ENCODE measurements at places on chromosomes 12 and 14.
A peak's percentile ranks its signal among the peaks of the same experiment; 100 is the strongest.

DNA sequence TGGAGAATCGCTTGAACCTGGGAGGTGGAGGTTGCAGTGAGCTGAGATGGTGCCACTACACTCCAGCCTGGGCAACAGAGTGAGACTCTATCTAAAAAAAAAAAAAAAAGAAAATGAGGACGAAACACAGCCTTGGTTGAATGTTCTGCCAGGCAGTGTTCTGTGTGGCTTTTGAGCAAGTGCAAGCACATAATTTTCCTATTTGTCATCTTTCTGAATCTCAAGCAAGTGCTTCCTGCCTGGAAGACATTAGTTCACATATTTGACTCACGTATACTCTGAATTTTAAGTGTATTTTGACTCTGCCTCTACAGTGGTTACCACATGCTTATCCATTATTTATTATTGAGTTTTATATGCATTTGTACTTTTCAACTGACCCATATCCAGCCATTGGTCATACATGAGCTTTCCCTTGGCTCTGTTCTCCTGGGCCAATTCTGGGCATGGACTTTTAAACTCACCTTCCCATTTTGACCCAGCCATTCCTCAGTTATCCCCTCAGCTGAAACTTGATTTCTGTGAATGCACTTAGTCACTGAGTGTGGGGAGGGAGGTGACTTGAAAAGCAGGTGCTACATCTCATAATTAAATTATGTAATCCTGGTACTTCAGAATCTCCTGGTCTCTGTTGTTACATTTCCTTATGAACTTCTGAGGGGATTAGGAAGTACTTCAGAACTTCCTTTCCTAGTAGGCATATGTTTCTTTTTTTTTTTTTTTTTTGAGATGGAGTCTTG, 8.1 kb downstream of the OR10G2 start:
- peak; percentile 1 for DNase-seq

GRCh38 chr14:104337351-104337750, 199.0 kb downstream of the KIF26A start:
- DNase-seq = no peak

- no peak for DNase-seq
Observed at GRCh38 chr12:11765421-11765816, 115.9 kb downstream of the ETV6 start.

GRCh38 chr12:89276860-89277259, 75.4 kb downstream of the DUSP6 start:
- DNase-seq = no peak

GRCh38 chr14:103019236-103019635, 38.1 kb downstream of the CDC42BPB start:
- no peak for DNase-seq

DNA sequence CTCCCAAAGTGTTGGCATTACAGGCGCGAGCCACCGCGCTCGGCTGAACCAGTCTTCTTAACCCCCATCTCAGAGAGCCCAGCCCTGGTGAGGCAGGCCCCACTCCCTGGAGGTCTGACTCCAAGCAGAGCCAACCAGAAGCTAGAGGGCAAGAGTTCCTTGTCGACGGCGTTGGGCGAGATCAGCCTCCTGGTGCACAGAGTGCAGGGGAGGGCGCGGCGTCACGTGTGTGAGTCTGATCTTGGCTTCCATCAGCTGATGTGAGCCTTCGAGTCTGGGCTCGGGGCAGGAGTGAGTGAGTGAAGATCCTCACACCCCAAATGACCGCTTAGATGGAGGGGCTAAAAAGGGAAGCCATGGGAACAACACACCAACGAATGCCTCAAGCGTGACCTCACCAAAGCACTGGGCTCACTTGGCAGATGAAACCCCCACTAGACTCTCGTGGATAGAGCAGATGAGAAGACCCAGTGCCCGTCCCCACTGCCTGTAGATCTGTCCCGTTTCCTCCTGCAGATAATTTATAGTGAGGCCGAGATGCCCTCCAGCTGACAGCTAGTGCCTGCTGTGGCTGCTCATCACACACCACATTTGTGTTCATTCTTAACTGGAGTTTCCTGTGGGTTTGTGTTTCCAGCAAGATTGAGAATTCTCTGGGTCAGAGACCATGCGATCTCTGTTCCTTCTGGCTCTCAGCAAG, 28.6 kb upstream of the ADGRD1 start:
- no peak for DNase-seq

GRCh38 chr14:71444030-71444822, 488.0 kb upstream of the RGS6 start:
- DNase-seq = no peak

- DNase-seq = no peak
Observed at GRCh38 chr14:66662374-66662773, 154.4 kb downstream of the GPHN start.

DNA sequence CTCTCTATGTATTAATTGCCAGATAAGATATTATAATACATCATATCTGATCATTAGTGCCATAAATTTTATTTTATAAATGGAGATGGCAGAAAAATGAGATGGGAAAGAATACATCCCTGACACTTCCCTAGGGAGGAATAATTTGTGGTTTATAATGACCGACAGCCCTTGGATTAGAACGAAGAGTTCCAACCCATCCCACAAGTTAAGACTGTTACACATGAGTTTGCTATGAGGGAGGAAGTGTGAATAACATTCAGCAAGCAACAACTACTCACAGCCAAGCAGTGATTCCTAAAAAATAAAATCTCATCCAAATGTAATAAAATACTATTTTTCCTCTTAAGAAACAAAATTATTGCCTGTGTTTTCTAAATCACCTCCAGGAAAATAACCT, 299.0 kb downstream of the CCDC91 start:
- peak; percentile 66 for DNase-seq

DNA sequence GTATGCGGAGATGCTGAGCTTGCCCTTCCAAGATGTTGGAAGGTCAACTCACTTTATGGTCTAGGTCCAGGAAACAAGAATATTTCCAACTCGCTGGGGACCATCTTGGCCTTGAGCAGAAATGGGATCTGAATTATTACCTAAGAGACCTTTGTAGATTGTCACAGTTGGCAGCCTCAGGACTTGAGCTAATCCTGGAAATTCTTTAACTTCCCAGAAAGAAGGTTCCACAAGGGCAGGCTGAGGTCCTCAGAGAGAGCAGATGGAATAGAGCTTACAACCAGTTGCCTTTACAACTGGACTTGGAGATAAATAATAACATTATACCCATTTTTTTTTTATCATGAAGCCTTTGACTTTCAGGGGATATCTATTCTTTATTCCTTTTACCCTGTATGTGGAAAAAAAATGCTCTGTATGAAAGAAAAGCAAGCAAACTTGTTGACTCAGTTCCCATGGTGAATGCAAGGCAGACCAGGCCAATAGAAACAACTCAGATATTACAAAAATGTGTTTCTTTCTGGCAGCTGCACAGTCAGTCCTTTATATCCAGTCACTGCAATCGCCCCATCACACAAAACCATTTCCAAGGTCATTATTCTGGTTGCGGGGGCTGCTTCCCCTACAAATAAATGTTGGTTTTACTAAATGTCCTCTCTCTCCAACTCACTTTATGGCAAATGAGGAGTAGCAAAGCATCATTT, 401.4 kb downstream of the ZFP36L1 start:
- DNase-seq = no peak

DNA sequence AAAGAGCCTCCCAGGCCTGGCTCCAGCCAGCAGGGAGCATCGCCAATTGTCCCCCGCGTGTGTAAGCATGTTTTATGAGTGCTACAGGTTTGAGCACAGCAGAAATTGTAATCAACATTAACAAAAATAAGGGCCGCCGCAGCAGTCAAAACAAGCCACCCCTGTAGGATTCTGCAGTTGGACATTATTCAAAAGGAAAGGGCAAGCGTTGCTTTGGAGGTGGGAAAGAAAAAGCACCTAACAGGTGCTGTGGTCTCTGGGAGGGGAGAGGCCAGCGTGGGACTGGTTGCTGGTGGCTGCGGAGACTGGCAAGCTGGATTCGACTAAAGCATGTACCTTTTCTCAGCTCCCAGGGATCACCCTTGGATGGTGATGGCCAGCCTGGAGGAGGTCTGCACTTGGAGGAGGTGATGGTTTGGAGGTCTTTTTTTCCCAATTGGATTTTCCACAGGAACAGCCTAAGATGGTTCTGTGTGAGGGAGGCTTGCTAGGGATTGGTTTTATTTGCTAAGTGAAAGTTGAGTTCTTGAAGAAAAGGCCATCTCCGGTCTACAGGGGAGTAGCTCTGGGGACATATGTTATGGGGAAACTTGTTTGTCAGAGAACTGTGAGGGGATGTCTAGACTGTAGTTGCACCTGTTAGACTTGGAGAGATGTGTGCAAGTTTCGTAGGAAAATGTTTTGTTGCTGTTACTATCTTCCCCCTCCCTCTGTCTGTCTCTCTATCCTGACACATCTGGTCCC, 2.0 kb downstream of the DYRK2 start:
- no peak for DNase-seq

- no peak for DNase-seq
Observed at GRCh38 chr12:51383269-51383905, 7.8 kb downstream of the GALNT6 start.

DNA sequence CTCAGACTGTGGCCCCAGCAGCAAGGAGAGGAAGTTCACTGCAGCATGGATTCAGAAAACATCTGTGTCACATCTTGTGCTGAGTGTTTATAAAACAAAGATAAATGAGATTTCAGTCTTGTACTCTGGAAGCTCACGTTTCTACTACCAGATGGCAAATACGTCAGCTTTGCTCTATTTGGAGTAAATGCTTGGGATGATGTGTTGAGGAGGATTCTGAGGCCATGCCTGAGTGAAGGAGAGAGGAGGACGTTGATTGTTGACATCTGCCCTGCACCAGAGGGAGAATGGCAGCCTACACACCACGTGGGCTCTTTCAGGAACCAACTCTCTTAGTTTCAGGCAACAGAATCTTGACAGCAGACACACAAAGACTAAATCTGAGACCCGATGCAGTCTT, 188.9 kb downstream of the TMEM132C start:
- no peak for DNase-seq

DNA sequence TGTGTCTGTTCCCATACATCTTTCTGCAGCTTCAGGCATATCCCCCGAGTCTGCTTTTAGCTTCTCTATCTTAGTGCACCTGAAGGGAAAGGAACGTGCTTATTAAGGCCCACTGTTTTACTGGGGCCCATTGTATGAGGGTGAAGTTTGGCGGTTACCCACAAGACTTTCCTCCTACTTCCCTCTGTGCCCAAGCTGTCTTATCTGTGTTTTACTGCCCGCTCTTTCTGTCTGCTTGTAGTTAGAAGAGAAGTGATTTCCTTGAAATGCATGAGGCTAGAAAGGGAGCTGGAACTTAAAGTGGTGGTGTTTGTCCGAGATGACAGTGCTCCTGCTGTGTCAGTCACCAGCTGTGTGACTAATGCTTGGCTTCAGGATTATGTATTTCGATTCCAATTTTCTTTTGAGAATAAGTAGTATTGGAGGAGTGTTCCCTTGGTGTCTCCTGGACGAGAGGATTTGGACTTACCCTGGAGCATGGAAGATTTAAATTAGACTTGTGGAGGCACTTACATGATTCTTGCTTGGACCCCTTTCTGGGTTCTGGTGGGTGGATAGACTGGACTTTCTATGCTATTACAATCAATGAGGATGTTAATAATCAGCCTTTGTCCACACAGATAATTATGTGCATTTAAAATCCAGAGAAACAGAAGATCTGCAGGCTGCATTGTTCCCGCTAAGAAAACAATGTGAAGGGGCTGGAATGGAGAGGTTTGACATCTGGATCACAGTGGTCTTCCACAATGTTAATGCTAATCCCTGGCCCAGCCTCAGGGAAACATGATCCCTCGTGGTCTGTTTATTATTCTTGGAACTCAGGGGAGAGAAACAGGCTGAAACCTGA, 13.9 kb upstream of the KRT86 start:
- DNase-seq = no peak

GRCh38 chr12:50275556-50275955, 7.8 kb downstream of the LIMA1 start:
- no peak for DNase-seq

- DNase-seq = no peak
Observed at GRCh38 chr14:96233661-96234060, 22.3 kb upstream of the BDKRB1 start.

GRCh38 chr14:23530375-23531055, 21.1 kb downstream of the ZFHX2 start:
- DNase-seq = no peak

- DNase-seq = no peak
Observed at GRCh38 chr14:53147893-53148292, 5.2 kb downstream of the DDHD1 start.

DNA sequence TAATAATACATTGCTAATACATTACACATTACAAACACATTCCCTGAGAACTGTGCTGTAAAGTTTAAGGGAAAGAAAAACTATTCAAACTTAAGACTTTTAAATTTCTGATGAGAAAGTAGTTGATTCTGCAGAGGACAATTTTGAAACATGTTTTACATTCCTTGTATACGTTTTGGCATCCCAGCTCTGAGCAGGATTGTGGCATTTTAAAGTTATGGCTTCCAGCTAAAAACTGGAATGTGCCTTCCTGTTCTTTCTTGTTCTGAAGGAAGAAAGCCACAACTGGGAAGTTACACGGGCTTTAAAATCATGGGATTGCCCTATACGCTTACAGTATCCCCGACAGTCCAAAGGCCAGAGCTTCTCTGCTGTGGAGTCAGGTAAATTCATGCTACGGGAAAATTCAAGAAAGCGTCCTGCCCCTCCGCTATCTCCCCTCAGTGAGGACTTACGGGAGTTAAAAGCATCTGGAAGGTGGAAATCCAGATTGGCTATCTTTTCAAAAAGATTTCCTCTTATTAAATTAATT, 10.8 kb upstream of the KLHL42 start:
- no peak for DNase-seq

DNA sequence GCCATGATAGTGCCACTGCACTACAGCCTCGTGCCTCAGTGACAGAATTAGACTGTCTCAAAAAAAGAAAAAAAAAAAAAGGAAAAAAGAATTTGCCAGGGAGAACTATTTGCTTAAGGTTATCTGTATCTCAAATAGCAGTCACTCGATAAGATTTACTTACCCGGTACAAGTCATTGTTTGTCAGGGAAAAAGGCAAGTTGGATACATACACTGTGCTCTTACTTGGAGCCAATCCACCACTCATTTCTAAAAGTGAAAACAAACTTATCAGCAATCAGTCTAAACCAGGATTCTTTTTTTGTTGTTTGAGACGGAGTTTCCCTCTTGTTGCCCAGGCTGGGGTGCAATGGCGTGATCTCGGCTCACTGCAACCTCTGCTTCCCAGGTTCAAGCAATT, 2.0 kb downstream of the ZCRB1 start:
- no peak for DNase-seq

DNA sequence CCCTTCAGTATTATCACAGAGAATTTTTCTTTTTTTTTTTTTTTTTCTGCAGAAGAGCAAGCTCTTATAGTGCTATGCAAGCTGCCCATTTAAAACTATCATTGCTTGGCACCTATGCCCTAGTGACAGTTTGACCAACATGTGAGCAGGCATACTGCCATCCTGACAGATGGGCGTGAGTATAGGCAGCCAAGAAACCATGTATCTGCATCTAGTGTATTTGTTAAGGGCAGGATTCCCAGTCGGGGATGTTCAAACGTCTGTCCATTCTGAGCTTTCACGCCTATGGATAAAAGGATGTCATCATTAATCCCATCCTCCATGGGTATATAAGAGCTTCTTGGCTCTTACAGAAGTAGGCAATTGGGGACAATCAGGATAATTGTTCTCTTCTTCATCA, 8.8 kb downstream of the VRK1 start:
- no peak for DNase-seq

- DNase-seq = no peak
Observed at GRCh38 chr14:64612021-64612380, 62.2 kb downstream of the PPP1R36 start.

All from skeletal muscle cell (primary cell).